ENCODE measurements at places on chromosomes 13 and 19.

DNA sequence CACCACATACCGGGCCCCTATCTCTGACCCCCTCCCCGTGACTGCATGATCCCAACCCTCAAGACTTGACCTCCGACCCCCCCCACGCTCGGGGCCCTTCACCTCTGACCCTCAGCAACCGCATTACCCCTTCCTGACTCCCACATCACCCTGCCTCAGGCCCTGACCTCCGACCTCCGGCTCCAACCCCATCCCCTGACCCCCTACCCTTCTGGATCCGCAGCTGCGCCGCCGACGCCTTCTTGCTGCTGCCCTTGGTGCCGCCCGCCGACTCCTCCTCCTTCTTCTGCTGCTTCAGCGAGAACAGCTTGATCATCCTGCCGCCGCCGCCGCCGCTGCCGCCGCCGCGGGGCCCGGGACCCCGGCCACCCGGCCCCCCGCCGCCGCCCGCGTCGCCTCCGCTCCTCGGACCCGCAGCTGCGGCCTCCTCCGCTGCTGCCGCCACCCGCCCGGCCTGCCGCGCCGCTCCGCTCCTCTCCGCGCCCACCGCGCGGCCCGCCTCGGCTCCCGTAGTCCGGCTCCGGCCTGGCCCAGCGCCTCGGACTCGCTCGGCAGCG, at the start of gene UBE2M:
Gene UBE2M (minus strand): TSS at position 546 of the 557 bp plus-strand sequence. CDS start 230 bp downstream, at position 316.
- no peak for DNase-seq

DNA sequence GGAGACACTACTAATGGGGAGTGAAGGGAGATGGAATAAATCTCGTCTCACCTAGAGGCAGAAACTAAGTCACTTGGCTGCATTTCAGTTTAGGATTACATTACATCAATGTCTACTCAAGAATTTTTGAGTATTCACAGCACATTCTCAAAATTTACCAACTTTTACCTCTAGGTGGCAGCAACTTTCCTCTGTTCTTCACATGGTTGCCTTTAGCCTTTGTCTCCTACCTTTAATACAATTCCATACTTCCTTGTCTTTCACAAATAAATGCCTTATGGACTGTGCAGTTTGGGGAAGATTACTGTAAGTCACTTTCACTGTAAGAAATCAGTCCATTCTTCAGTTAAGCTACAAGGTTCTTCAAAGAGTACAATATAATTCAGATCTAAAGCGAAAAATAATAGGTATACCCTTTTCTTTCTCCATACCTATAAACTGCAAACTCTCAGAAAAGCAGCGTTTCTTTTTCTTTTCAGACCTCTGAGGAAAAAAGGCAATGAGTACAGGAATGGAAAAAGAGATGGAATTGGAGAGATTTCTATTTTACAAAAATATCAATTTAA, 379.4 kb downstream of the KLF12 start:
- no peak for DNase-seq

- DNase-seq: no peak
These were observed 8.8 kb downstream of the TPT1 start for GRCh38 chr13:45332036-45332830.

DNA sequence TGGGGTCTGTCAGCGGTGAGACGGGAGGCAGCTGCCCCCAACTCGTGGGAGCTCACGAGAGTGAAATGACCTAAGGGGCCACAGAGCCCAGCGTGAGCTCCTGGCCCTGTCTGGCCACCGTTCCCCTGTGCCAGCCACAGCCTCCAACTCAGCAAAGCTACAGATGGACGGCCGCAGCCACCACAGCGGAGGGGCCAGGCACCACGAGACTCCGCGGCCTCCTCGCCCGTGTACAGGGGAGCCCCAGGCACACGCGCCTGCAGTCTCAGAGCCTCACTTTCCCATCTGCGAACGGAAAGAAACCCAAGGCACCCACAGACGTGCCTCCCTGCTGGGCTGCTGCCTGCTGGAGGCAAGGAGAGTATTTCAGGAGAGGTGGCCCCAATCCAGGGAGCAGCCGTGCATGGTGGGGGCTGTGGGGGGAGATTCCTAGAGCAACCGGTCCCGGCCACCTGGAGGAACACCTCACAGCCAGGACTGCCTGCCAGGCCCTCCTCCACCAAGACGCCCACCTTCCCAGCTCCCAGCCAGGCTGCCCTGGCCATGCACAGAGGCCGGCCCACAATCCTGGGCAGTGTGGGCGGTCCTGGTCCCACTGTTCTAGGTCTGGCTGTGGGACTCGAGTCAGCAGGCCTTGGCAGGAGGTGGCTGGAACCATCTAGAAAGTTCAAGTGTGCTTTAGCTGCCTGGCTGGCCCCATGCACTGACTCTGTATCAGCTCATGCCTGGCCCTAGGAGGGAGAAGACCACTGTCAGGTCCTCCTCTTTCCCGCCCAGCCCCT, 1.9 kb downstream of the MKNK2 start:
- DNase-seq: no peak
